ENCODE measurements at places on chromosomes 7 and 10.

GRCh38 chr7:87574630-87575029 is 26.1 kb downstream of the ABCB1 start:
- no peak for DNase-seq

DNA sequence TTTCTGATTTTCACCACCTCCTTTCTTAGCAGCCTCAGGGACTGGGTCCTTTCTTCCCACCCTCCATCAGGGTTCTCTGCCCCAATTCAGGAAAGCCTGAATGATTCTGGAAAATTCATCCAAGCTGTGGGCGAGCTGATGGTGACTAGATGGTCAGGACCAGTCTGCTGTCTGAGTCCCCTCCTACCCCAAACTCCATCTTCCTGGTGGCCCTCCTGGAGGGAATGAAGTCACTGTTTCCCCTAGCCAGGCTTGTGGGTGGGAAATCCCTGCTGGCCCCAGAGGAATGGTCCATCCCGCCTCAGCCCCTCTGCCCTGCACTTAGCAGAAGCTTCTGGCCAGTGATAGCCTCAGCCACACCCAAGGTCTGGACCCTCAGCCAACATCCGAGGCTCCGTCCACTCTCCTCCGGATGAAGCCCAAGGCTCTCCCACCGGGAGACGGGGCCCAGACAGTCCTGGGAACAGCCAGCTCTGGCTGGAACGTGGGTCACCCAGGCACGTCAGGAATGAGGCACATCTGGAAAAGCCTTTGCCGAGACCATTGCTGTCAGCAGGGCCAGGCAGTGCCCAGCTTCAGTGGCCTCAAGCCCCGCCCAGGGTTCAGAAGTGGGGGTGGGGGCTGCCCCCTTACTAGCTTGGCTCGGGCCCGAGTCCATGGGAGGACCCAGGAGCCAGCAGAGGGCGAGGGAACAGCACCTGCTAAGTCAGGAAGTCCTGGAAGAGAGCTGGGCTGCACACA is 4.0 kb upstream of the AQP1 start:
- no peak for DNase-seq

DNA sequence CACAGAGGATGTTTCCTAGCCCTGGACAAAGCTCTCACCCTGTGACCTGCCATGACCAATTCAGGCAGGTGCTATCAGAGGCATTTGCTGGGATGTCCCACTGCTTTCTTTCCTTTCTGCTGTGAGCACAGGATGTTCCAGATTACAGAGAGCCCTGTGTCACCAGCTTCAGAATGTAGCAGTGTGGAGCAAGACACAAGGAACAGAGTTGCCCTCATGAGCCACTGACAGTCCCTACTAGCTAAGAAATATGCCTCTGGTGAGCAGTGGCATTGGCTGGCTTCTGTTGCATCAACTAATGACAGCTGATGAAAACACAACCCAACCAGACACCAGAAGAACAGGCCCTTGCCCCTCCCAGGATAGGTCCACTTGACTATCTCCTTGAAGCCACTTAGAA is 337.2 kb downstream of the TNS3 start:
- no peak for DNase-seq

DNA sequence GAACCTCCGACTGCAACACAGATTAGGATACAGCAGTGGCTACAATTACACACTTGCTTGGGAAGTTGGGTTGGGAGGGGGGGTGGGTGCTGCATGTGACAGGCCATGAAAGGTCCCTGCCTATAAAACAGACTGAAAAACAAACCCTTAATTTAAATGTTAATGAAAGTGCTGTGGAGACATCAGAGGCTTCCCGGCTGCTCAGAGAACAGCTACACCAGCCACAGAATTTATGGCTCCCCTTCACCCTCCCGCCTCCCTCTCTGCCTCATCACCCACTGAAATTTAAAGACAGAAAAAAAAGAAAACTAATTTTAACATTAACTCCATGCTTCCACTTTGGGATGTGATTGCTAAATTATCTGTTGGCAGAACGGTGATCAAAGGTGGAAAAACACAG is 34.7 kb downstream of the FBXW4 start:
- no peak for DNase-seq

DNA sequence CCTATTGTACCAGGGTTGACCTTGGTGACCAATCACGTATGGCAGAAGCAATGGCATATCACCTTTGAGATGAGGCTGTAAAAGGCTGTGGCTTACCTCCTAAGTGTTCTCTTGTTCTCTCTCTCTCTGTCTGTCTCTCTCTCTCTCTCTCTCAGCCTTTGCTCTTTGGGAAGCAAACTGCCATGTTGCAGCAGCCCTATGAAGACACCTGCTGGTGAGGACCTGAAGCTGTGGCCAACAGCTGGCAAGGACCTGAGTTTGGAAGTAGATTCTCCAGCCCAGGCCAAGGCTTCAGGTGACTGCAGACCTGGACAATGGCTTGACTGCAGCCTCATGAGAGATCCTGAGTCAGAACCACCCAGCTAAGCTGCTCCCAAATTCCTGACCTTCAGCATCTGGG is 161.4 kb downstream of the GPAM start:
- no peak for DNase-seq

DNA sequence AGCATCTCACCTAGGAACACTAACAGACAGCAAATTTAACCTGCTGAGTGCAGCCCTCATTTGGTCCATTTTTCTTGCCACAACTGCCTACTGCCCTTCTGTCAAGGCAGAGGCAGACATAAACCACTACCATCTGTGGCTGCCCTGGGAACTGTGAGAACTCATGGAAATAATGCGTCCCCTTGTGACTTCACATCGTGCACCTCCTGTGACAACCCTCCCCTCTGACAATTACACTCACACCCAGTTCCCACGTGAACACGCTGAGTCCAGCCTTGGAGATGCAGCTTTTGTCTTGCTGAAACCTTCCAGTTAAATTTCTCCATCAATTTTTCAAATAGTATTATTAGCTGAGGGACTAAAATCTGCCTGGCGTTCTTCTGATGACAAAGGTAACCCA is 193.1 kb upstream of the KLF14 start:
- no peak for DNase-seq

DNA sequence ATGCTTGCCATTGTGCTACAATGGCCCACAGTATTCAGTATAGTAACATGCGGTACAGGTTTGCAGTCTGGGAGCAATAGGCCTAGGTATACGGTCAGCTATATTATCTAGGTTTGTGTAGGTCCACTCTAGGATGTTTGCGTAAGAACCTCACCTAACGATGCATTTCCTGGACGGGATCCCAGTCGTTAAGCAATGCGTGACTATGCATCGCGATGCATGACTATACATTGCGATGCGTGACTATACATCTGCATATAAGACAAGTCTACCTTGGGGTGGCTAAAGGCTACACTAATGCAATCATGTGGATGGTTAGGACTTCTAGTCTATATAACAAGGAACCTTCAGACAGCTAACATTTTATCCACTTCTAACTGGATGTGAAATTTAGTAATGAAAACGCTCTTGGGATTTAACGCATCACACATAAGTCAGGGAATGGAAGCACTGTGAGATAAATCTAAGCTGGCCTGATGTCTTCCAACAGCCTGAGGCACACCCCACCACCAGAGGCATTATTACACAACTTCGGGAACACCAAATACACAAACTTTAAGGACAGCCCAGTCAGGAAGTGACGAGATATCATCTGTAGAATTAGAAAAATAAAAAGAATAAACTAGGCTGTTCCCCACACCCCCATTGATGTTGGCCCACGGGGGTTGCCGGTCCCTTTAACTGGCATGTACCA is 9.2 kb downstream of the GNA12 start:
- DNase-seq: no peak

DNA sequence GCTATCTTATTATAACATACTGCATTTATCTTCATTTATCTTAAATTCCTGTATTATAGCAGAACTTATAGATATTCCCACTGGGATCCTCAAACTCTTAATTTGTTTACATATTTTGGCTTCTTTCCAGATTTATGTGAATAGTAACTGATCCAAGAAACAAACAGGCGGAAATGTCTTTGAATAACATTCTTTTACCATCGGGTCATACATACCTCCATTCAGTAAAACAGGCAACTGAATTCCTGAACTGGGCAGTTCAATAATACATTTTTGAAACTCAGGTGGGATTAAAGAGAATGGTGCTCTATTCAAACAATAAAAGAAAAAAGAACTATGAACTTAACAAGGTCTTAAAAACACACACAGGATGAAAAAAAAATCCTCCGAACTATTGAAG is 337.4 kb downstream of the CRPPA start:
- no peak for DNase-seq

DNA sequence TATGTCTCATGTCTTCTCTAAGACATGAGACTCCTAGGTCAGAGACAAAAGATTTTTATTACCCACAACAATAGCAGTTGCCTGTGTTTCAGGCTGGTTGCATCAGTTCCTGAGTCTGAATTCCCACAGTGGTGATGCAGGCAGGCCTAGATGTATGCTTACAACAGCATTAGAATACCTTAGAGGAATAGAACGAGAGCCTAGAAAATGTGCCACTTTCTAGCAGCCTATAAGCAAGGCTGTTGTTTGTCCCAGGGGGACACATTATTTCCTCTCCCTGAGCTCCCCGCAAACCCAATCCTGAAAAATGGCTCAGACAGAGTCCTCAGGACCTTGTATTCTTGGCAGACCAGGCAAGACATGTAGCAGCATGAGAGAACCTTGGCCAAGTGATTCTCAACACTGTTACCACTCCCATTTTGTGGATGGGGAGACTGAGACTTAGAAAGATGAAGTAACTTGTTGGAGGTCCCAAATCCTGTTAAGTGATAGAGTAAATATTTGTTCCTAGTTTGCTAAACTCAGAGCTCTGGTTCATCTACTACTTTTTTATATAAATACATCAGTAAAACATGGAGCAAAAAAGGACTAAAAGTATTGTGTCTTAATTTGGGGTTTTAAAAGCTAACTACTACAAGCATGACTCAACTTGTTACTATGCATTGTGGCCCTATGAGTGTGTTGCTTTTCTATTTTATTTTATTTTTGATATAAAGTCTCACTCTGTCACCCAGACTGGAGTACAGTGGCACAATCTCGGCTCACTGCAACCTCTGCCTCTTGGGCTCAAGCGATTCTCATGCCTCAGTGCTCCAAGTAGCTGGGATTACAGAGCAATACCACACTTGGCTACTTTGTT is 14.2 kb downstream of the VTI1A start:
- no peak for DNase-seq

DNA sequence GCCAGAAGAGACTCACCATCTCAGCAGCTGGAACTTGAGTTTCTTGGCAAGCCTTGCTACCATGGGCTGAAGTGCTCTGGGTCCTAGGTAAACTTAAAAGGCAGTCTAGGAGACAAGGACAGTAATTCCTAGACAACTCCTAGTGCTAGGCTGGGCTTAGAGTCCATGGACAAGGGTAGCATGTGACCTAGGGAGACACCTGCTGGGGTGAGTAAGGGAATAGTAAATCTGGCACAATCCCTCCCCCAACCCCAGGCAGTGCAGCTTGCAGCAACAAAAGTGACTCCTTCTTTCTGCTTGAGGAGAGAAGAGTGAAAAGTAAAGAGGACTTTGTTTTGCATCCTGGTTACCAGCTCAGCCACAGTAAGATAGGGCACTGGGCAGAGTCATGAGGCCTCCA is 316.5 kb upstream of the IMMP2L start:
- no peak for DNase-seq

DNA sequence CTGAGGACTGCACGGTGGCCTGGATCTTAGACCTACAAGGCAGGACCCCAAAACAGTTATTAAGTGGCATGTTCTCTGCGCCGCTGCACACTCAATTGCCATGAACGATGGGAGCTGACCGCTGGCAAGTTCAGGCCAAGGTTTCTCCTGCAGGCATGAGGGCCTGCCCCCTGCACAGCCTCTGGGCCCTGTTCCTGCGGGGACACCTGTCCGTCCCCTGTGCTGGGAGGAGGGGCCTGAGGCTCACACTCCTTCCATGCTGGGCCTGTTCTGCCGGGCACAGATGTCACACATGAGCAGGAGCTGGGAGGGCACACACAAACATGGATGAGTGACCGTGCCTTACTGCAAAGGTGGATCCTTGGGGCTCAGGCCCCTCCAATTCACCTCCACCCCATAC is 90.0 kb downstream of the PTPRN2 start:
- DNase-seq: no peak

GRCh38 chr10:3635697-3636096 is 149.3 kb downstream of the KLF6 start:
- no peak for DNase-seq

- no peak for DNase-seq
Observed at GRCh38 chr10:61784354-61785133, 117.0 kb upstream of the ARID5B start.

- DNase-seq: no peak
Observed at GRCh38 chr7:149635561-149636329, 137.6 kb downstream of the ZNF467 start.

DNA sequence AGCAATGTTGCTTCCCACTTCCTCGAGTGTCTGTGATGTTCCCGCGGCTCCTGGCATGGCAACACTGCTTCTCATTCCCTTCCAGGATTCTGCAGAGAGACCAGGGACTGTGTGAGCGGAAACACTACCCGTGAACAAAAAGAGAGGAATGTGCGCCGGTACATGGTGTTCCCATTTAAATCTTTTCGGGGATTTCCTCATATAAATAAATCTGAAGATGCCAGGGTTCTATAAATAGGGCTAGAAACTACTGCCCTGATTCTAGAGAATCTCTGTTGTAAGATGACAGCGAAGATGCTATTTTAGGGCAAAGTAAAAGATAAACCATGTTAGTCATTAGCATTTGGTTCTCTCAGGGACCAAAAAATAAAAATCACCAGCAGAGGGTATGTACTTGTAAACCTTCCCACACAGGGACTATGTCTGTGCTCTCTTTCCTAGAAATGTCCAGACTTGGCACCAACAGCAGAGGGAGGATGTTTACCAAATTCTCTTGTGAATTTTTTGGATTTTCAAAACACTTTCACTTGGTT is 92.2 kb upstream of the DDC start:
- DNase-seq: no peak

DNA sequence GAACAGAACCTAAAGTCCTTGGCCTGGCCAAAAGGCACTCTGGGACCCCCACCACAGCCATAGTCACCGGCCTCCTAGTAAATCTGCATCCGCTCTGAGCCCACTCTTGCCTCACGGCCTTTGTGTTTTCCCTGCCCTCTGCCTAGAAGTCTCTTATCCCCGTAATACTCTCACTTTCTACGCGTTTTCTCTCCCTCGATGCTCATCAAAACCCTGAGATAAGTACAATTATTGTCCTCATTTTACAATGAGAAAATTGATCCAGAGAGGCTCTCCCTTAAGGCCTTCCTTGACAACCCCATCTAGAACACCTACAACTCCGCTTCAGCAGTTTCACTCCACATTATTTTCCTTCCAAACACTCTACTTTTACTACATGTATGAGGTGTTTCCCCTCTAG is 1.5 kb upstream of the SFXN4 start:
- DNase-seq: no peak

GRCh38 chr10:61391281-61391680 is 61.9 kb downstream of the TMEM26 start:
- DNase-seq: no peak

DNA sequence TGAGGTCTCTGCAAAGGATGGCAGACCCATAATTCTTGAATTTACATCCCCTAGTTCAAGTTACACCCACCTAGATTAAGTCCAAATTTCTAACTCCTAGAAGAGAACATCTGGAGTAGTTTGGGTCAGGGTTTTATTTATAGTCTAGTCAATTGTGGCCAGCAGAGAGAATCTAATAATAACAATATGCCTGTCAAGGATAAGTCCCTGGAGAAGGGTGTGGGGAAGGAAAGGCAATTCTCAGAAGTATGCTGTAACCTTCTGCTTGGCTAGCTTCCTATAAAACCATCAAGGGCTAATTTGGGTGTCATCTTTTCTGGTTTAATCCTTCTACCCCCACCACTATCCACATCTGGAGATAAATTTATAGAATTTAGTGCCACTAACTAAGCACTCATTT is 52.8 kb upstream of the SEMA3E start:
- DNase-seq: no peak

Data from OCI-LY7 (cell line).